ENCODE measurements at places on chromosomes 4 and X.

DNA sequence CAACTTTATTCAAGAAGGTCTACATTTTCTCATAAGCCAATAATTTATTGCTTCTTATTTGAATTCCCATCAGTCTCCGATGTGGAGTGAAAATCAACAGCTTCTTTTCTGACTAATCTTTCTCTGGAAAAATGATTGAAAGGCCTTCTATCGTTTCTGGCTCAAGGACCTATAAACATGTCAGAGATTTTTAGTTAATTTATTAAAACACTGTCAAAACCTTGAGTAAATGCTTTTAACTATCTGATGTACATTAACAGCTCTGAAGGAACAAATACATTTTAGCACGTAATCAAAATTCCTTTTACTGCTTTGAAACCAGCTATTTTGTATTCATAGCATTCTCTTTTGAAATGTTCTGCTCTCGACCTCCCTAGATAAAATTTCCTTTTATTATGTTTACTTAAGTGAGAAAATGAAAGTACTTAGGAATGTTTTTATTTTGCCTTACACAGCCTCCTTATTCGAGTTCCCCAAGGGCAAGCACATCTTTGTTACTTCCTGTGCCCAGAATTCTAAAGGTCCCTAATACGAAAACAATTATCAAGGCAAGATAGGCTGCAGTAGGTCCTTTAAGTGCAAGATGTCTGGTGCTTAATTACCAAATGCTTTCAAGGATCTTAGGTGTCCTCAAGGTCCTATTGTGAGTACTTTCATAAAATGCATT, 3.1 kb upstream of the ZFX start:
- peak; percentile 11 for DNase-seq

DNA sequence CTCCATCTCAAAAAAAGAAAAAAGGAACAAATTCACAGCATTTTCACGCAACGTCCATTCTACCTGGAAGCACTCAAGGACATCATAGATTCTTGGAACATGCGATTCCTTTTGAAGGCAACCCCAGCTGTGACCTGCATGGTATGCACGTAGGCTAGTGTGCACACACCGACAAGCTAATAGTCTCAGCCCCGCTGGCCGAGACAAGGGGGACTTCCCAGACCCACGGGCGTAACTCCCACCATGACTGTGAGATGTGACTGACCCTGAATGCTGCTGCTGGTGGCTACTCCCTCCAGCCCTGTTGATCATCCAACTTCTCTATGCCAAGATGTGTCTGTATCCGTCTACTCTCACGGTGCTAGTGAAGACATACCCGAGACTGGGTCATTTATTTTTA, 78.3 kb downstream of the CRLF2 start:
- no peak for DNase-seq

DNA sequence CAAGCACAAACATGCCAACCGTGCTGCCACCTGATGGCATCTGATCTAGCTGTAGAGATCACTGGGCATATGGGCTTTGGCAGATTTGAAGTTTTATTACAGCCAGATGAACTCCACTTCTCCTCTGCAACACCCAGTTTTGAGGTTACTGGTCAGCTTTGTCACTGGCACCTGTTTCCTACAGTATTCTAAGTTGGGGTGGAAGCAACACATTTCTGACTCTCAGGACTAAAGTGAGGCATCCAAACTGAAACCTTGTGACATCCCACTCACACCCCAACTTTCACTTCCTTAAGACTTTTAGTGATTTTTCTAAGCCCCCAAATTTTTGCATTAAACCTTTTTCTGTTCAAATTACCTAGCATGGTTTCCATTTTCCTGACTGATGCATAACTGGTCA, 115.1 kb upstream of the PCDH18 start:
- no peak for DNase-seq

DNA sequence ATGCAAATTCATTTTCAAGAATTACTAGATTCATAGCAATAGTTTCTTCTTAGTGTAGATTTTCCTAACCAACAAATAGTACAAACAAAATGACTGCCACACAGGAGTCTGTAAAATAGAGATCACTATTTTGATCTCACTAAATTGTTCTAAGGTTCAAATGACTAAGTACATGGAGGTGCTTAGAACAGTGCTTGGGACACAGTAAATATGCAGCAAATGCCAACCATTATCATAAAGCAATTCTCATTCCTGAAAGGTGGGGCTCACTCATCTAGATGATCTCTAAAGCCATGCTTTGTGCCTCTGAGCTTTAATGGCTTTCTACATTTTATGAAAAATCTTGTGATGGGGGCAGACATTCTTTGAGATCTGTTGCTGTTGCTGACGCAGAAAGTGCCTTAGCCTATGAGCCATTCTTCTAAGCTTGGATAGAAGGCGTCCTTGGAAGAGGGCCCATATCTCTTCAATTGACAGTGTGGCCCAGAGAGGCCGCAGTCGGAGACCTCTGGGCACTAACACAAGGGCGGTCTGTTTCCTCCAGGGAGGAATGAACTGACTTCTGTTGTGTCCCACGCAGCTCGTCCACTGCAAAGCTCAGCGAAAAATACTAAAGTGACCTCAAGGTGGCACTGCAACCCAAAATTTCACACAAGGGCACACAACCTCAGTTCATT, 23.5 kb downstream of the TLR10 start:
- peak; percentile 72 for DNase-seq

GRCh38 chr4:75180217-75180616, 247.3 kb downstream of the PARM1 start:
- no peak for DNase-seq

DNA sequence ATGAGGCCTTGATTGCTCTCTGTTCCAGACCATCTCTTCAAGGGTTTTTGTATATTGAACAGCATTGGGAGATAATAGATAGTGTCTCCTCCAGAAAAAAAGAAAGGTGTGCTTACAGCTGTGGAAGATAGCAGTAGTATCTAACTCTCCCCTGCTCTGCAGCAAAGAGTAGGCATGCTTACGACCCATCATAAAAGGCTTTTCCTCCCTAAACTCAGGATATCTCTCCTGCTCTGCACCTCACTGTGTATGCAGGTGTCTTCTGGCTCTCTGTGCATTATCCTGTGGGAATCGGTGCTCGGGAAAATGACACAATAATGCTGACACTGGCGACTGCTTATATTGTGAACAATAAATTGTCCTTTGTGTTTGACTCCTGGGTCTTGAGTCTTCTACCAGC, 216.0 kb downstream of the RAB28 start:
- DNase-seq, result no peak

DNA sequence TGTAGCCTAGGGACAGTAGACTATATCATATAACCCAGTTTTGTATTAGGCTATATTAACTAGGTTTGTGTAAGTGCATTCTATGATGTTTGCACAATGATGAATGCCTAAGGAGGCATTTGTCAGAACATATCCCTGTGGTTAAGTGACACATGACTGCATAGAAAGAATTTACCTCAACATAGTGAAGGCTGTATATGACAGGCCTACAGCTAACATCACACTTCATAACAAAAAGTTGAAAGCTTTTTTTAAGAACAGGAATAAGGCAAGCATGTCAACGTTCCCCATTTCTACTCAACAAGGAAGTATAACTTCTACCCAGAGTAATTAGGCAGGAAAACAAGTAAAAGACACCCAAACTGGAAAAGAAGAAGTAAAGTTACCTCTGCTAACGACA, 165.9 kb upstream of the NDST4 start:
- DNase-seq, result peak; percentile 20

DNA sequence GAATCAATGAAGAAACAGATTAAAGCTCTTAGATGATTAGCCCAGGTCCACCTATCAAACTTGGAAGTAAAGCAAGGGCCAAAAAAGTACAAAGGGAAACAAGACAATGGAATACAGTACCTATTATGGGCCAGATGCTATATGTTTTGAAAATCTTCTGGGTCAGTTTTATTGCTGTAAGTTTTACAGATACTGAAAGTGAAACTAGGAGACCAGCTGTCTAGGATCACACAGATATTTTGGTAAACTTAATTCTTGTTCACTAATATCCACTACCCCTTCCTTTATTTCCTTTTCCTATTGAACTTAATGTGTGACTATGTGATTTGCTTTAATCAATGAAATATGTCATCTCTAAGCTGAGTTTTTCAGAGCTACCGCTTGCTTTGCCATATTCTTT, 505.4 kb upstream of the PITX2 start:
- DNase-seq, result no peak

GRCh38 chr4:67727124-67727850, 26.3 kb upstream of the UBA6 start:
- DNase-seq, result peak; percentile 79

- no peak for DNase-seq
Measured at GRCh38 chr4:69470561-69470960, 25.1 kb downstream of the UGT2B4 start.

GRCh38 chr4:100988876-100989275, 358.4 kb downstream of the PPP3CA start:
- DNase-seq, result no peak

- no peak for DNase-seq
Measured at GRCh38 chr4:88817740-88818139, 120.1 kb upstream of the NAP1L5 start.

- no peak for DNase-seq
Measured at GRCh38 chr4:168784786-168785461, 225.1 kb downstream of the CBR4 start.

GRCh38 chrX:17192106-17192505, 182.9 kb upstream of the NHS start:
- no peak for DNase-seq

DNA sequence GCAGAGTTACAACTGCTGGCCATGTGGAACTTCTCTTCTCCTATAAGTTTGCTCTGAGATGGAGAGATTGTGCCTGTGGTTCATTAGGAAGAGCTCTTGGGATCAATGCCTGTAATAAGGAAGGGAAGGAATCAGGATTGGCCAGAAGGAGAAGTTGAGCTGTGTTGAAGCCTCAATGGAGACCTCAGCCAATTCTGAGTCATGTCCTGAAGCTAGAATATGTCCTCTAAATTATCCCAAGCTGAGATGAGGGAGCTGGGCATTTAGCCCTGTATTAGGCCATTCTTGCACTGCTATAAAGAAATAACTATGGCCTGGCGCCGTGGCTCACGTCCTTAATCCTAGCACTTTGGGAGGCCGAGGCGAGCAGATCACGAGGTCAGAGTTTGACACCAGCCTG, 85.4 kb upstream of the DHX15 start:
- no peak for DNase-seq

- no peak for DNase-seq
Measured at GRCh38 chr4:145860446-145860845, 78.2 kb downstream of the ZNF827 start.

- no peak for DNase-seq
Measured at GRCh38 chrX:134551376-134552048, 91.5 kb downstream of the HPRT1 start.

GRCh38 chrX:2395261-2395992, 105.3 kb downstream of the DHRSX start:
- DNase-seq, result no peak

DNA sequence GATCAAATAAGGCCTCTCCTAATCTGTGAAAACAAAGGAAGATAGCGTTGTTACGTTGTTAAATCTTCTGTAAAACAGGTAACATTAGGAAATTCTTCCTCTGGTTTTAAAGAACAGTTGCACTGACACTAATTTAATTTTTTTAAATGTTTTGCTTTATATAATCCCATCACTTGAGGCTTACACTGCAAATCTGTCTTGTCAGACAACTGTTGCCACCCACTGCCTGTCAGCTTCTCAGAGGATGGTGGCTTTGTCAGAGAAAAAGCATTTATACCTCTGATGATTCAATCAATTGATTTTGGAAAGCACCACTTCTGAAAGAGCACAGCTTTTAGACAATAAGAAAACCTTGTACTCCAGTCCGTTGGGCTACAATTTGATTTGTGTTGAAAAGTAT, 799.1 kb downstream of the FSTL5 start:
- DNase-seq, result no peak

GRCh38 chr4:818106-818921, 7.6 kb downstream of the CPLX1 start:
- no peak for DNase-seq

GRCh38 chr4:180564448-180564847, 1678.8 kb upstream of the TENM3 start:
- no peak for DNase-seq

GRCh38 chrX:129478516-129478915, 44.8 kb downstream of the SMARCA1 start:
- no peak for DNase-seq

DNA sequence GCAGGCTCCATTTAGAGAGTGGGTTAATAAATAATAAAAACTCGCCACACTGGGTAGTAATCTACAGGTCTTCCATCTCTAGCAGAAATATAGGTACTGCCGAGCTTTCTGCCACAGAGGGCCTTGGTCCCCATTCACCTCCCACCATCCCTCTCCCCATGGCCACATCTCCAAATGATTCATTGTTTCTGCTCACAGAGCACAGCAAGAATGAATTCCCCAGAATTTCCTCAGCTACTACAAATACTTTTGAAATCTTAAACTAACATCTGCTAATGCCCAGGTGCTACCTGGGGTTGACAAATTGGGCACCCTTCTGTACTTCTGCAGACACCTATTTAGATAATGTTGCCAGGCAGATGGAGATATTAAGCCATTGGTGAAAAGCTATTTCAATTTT, 5.1 kb downstream of the PHEX start:
- no peak for DNase-seq

DNA sequence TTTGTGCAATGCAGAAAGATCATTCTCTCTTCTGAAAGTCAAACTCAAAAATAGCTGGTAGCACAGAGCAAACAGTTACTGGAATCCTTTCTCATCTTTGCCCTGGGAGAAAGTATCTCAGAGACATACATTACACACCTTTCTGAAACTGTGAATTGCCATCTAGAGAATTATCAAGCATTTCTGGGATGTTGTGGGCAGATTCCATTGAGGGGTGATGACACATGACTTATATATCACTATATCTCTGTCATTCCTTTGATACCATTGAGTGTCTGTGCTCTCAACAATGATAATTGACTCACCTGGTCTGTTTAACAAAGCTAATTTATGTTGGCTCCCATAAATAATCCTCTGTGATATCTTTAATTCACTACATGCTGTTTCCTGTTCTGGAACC, 13.0 kb downstream of the SLIT2 start:
- no peak for DNase-seq

DNA sequence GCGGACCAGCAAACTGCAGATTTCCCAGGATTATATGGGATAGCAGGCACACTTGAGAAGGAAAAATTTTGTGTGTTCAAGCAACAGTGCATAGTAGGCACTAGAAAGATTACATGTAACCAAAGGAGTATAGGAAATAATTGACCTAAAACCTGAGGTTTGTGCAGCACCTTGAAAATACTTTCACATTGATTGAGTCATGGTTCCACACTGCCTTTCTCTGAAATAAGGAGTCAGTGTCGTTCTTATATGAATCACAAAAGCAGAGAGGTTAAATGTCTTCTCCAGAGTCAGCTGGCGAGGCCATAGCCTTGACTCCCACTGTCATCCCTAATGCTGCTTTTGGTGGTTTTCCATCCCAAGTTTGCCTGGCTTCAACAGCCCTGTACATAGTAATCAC, 138.9 kb downstream of the SOWAHB start:
- DNase-seq, result no peak

- DNase-seq, result no peak
Measured at GRCh38 chr4:101178731-101179130, 168.6 kb downstream of the PPP3CA start.

GRCh38 chr4:154367659-154368058, 123.9 kb downstream of the DCHS2 start:
- peak; percentile 4 for DNase-seq

- DNase-seq, result no peak
Measured at GRCh38 chr4:2927696-2928075, 35.5 kb downstream of the NOP14 start.

All from inflammatory macrophage treated with lipopolysaccharide for 4 hours (primary cell).